Stimulated activated CD8-positive, alpha-beta memory T cell treated with anti-CD3 and anti-CD28 coated beads, Interleukin-2, amount 100 ng/mL, for 1 hour (primary cell): ENCODE measurements at places on chromosomes 5 and 9.

GRCh38 chr9:120915854-120916470, 10.6 kb downstream of the TRAF1 start:
- no peak for DNase-seq

- DNase-seq, result no peak
Observed at GRCh38 chr9:82606492-82607382, 456.2 kb downstream of the RASEF start.

GRCh38 chr9:33714989-33715388, 80.4 kb upstream of the PRSS3 start:
- no peak for DNase-seq

DNA sequence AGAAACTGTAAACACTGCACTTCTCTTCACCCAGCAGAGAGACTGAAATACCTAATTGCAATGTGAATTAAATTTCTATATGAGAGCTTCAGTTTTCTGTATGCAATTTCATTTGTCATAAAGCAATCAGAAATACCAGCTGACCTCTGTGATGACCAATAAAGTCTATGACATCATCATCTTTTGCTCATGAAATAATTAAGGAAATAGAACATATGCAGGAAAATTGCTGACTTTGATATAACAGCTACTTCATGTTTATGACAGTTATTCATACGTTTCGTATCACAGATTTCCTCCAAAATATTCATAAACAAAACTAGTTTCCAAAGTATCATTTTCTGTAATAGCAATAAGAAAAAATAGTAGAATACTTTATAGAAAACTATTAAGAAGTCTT, 652.3 kb downstream of the SLCO4C1 start:
- DNase-seq, result no peak

DNA sequence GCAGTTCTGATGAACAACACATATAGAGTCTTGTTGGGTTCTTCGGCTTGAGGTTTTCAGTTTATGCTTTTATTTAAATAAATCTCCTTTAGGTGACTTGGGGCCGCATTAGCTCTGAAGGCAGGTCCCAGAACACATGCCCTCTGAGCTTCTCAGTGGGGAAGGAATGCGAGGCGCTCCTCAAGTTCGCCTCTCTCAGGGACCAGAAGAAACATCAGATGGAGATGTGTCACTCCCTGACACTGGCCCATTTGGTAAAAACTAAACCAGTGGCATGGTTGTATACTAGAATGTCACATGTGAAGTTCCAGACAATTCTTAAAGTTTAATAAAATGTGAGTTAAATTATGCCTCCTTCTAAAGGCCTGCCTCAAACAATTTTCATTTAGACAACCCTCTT, 1.9 kb downstream of the MACROH2A1 start:
- DNase-seq, result no peak

DNA sequence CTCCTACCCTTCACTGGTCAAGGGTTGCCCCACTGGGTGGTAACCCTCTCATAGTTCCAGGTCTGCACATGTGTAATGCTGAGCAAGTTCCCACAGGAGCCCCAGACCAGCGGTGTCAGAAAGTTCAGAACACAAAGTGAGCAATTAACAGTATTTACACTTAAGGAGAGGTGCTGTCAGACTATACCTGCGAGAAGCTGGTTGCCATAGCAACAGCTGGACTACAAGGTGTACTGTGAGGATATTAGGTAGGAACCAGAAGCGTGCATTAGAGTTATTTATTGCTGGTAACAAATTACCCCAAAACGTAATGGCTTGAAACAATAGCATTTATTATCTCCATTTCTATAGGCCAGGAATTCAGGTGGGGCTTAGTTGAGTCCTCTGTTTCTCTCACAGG, 317.0 kb upstream of the RPS23 start:
- no peak for DNase-seq

DNA sequence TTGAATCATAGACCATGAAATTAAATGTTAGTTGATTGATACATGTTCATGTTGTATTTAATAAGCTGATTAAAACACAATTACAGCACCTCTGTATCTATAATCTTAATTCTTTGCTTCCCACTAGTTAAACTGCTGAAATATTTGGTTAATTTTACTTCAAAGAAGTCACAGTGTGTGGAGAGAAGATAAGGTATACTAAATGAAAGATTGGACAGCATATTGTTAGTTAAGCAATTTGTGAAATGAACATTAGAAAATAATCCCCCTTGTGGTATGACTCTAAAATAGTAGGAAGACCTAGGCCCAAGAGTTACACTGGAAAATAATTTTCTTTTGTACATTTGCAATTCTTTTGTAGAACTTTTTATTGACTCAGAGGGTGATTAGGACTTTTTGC, 30.3 kb downstream of the MAN2A1 start:
- no peak for DNase-seq

DNA sequence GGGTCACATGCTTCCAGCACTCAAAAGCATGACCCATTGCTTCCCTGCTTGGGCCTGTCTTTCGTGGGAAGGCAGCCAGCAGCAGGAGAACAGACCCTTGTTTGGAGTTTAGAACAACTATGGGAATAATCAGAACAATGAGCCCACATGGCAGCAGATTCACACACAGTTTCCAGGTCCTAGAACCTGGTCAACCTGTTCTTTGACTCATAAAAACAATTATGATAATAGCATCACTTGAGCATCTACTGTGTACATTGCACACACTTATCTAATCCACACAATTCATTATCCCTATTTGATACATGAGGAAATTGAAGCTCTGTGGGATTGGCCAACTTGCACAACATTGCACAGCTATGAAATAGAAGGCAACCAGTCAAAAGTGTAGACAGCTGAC, 41.7 kb downstream of the KLF4 start:
- DNase-seq, result no peak

DNA sequence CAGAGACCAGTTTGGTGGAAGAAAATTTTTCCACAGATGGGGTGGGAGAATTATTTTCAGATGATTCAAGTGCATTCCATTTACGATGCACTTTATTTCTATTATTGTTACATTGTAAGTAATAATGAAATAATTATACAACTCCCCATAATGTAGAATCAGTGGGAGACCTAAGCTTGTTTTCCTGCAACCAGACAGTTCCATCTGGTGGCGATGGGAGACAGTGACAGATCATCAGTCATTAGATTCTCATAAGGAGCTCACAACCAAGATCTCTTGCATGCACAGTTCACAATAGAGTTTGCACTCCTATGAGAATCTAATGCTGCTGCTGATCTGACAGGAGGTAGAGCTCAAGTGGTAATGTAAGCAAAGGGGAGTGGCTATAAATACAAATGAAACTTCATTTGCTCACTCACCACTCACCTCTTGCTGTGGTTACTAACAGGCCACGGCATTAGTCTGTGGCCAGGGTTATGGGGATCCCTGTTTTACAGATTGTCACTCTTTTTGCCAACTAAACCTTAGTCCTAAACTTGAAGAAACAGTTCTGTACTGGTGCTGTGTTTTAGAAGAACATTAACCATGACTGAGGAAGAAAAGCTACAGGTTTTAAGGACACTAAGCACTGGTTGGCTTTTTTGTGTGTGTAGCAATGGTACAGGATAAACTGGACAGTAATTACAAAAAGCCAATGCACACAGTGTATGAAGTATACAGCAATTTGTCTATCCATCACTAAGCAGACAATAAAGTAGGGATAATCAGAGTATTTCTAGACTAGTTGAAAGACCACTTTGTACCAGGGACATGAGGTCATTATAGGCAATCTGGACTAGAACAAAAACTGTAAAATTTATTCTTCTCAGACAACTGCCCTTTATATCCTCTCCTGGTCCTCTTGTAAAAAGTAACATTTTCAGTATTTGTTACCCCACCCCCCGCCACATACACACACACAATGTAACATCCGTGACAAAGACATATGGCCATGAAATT, 9.9 kb downstream of the TMEM232 start:
- DNase-seq, result no peak

- no peak for DNase-seq
Observed at GRCh38 chr5:40521108-40521785, 158.5 kb upstream of the PTGER4 start.

GRCh38 chr5:131254741-131255140, 9.1 kb upstream of the CDC42SE2 start:
- DNase-seq, result no peak

GRCh38 chr5:154238776-154239481, 48.4 kb downstream of the GALNT10 start:
- no peak for DNase-seq

DNA sequence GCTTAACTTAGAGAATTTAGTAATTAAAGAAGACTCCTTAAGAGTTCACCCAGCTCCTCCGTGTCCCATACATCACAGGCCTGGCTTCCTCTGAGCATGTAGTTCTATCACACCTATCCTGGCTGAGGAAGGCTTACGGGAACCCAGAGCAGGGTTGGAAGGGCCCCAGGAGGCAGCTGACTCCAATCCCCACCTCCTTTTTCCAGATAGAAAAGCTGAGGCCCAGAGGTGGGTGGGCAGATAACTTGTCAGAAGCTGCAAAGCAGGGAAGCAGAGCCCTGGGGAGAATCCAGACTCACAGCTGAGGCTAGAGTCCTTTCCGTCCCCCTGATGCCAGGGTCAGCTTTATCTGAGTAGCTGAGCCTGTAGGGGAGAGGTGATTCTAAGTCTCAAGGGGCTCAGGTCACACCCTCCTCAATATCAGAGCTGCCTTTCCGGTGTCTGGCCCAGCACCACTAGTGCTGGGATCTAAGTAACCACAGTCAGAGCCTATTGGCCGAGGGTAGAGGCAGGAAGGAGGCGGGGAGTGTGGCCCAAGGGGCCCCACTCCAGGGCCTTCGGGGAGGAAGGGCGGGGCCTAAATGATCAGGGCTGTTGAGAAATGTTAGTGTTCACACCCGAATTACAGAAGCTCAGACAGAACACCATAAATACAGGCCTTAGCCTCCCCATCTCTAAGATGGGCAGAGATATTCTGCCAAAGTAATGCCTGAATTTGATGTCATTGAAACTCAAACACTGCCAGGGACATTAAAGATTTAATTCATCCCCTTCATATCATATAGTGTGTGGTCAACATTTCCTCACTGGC, 9.9 kb downstream of the CCDC69 start:
- DNase-seq, result peak; percentile 66

DNA sequence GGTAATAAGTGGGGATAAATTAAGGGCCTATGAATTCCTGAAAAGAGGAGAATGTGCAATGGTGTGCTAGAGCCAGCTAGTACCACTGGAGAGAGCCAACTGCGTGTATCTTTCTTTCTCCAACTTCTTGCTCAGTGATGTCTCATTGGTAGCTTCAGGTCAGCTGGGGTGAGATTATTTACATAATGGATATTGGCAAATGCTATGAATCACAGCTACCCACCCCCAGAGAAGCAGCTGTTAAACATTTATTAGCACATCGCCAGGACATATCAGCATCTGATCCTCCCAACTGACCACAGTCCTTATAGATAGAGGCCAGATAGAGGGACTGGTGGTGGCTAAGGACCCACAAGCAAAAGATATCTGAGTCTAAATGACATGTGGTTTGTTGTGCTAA, 421.3 kb downstream of the ACTL7B start:
- no peak for DNase-seq

GRCh38 chr5:119036101-119036762, 34.7 kb upstream of the DMXL1 start:
- DNase-seq, result no peak

DNA sequence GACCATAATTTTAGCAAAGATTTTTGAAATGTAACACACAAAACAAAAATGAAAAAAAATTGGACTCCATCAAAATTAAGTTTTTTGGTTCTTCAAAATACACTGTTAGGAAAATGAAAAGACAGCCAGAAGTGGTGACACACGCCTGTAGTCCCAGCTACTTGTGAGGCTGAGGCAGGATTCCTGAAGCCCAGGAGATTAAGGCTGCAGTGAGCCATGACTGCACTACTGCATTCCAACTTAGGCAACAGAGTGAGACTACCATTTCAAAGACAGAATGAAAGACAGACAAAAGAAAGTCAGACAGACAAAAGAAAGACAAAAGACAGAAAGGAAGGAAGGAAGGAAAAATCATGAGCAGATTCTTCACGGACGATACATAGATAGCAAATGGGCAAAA, 7.5 kb downstream of the DIAPH1 start:
- DNase-seq, result no peak

DNA sequence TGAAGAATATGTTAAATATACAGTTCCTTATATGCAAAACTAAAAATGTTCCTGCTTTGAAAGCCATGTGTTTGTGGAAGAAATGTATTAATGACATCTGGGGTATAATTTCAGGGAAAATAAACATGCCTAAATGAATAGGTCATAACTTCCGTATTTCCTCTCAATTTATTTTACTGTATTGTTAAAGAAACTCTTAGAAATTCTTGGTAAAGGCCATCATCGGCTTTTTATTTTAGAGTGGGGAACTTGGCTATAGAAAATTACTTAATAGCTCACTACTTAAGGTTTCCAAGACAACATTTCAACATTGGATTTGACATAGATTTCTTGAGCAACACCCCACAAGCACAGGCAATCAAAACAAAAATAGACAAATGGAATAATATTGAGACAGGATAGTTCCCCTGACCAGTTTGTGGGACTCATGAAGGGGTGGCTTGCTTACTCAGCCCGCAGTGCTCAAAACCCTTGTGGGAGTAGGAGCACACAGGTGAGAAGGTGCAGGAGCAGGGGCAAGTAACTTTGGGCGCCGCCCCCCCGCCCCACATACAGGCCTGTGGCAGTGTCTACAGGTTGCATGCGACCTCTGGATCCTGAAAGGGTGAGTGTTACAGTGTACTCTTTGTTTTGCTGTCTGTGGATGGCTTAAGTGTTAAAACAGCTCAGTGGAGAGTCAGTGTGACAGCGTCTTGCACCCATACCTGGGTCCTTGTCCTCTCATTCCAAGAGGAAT, 891.4 kb upstream of the C9orf72 start:
- no peak for DNase-seq

DNA sequence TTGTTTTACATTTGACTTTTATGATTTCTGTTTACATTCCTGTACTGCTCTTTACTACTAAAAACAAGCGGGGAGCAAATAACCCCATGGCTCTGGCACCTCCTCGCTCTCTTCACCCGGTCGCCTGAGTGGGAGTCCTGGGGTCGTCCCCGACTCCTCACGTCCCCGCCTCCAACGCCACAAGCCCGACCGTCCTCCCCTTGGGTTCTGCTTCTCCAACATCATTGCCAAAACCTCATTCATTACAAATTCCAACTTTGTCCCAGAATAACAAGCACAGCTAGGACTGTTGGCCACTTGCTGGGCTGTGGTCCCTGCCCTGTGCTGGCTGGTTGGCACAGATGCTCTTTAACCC, 35.1 kb downstream of the MRPL36 start:
- DNase-seq, result no peak

- no peak for DNase-seq
Observed at GRCh38 chr5:134273642-134274395, 47.9 kb upstream of the PPP2CA start.

DNA sequence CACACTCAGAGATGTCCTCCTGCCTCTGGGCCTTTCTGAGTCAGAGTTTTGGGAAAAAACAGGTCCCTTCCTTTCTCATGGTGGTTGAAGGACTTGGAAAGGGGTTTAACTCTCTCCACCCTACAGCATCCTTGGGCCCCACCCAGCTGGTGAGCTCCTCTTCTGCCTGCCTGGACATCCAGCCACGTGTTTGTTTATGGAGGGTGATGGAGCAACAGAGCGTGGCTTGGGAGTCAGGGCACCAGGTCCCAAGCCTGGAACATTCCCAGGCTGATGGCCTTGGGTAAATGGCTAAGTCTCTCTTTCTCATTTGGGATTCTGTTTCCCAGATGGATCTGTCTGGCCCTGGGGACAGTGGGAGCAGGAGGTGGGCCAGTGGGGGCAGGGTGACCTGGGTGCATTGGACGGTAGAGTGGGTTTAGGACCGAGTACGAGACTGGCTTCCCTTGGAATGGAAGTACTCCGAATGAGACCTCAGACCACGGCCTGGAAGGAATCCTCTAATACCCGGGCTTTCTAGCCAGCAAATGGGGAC, 141.1 kb upstream of the IRX2 start:
- no peak for DNase-seq
